ENCODE measurements at places on chromosomes 1 and 21.

DNA sequence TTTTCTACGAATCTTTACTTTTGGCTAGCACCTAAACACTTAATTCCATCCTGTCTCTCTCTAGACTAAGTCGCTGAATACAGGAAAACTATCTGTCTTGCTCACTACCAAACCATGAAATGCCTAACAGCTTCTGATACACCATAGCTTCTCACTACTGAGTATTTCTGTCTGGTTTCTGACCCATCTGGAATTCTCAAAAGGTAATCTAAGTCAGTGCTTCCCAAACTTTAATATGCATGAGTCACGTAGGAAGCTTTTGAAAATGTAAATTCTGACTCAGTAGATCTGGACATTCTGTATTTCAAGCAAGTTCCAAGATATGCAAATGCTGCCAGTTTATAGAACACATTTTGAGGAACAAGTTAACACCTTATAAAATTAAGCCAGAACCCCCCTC lies 9.2 kb upstream of the OVGP1 start:
- H3K27me3 ChIP-seq: no peaks in the 10 kb centered on the region
- no peaks in the 10 kb centered on the region for H3K4me1 ChIP-seq
- no peak for DNase-seq
- H3K36me3 ChIP-seq: peaks cover 20% of the 10 kb centered on the region
- H3K4me3 ChIP-seq: no peak overlapping the region
- H3K27ac ChIP-seq: no peak overlapping the region

GRCh38 chr1:204062106-204062505 lies 10.8 kb upstream of the SOX13 start:
- H3K4me1 ChIP-seq: no peaks in the 10 kb centered on the region
- no peak for DNase-seq
- H3K27me3 ChIP-seq: no peaks in the 10 kb centered on the region
- no peak overlapping the region for H3K4me3 ChIP-seq
- no peak overlapping the region for H3K27ac ChIP-seq

DNA sequence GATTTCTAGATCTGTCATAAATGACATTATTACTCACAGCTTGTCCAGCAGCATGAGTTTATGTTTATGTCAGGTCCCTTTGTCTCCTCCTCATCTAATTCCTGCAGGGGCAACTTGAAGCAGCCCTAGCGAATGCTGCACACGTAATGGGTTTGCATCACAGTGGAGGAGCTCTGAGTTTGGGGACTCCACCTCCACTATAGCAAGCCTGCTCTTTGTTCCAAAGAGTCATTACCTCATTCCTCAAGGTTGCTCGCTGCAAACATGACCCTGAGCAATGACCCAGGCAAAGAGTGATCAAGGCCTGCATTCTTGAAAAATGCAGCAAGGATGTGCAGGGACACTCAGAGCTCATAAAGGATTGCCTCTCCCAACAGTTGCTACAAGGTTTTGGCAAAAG lies 261.9 kb downstream of the HHIPL2 start:
- H3K36me3 ChIP-seq: no peaks in the 10 kb centered on the region
- H3K4me1 ChIP-seq: no peaks in the 10 kb centered on the region
- no peak overlapping the region for H3K4me3 ChIP-seq
- DNase-seq: no peak
- no peaks in the 10 kb centered on the region for H3K27me3 ChIP-seq

DNA sequence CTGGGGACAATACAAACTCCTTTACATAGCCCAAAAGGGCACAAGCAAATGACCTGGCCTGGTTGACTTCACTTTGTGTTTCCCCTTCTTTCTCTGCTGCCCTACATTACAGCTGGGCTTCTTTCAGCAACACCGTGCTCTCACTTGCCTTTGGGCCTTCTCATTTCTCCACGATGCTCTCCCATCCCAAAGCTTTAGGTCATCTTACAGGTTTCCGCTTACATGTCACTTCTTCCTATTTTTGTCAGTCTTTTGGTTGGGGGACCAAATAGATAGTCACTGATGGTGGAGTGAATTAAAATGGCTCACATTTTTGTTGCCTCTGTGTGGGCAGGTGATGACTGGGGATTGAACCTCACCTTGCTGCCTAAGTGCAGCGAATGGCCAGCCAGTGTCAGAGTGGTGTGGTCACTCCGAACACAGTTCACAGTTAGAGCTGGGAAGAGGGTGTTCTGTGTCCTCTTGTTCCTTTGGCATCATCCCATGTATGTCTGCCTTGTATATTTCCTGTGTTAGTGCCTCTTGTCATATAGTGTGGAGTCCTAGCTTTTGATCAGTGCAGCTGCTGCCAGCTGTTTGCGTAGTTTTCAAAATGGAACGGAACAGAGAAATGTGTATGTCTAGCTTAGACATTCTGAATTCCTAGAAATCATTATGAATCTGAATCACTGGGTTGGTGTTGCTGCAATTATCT lies 134.8 kb downstream of the NOS1AP start:
- no peak overlapping the region for H3K27ac ChIP-seq
- peaks cover 5% of the 10 kb centered on the region for H3K4me1 ChIP-seq
- H3K4me3 ChIP-seq: no peak overlapping the region
- H3K36me3 ChIP-seq: no peaks in the 10 kb centered on the region

GRCh38 chr1:154493276-154493675 lies 8.7 kb upstream of the TDRD10 start:
- no peak overlapping the region for H3K27ac ChIP-seq
- H3K27me3 ChIP-seq: no peaks in the 10 kb centered on the region
- H3K4me3 ChIP-seq: no peak overlapping the region

- DNase-seq: no peak
- no peak overlapping the region for H3K27ac ChIP-seq
- H3K4me3 ChIP-seq: no peak overlapping the region
- H3K4me1 ChIP-seq: no peaks in the 10 kb centered on the region
- H3K27me3 ChIP-seq: no peaks in the 10 kb centered on the region
Measured at GRCh38 chr21:46191686-46192575, 7.7 kb upstream of the SPATC1L start.

DNA sequence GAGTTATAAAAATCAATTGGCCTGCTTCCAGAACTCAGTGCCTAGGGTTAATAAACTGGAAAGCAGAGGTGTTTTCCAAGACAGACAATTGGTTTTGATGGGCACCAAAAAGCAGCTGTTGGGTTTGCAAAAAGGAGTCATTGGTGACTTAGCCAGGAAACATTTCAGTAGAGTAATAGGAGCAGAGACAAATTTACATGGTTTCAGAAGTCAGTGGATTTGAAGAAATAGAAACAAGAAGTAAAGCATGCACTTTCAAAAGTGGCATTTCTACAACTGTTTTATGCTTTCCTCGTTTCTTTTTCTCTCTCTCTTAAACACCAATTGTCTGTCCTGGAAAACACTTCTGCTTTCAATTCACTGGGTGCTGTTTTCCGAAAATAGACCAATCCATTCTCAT lies 87.8 kb downstream of the GLUL start:
- no peaks in the 10 kb centered on the region for H3K36me3 ChIP-seq
- H3K4me3 ChIP-seq: no peak overlapping the region
- no peaks in the 10 kb centered on the region for H3K4me1 ChIP-seq
- no peak for DNase-seq

GRCh38 chr1:158021721-158022120 lies 28.3 kb downstream of the KIRREL1 start:
- H3K27me3 ChIP-seq: no peaks in the 10 kb centered on the region
- H3K36me3 ChIP-seq: no peaks in the 10 kb centered on the region
- no peak for DNase-seq

- no peak for DNase-seq
- peaks cover 57% of the 10 kb centered on the region for H3K4me1 ChIP-seq
- H3K27me3 ChIP-seq: no peaks in the 10 kb centered on the region
- no peak overlapping the region for H3K4me3 ChIP-seq
- peaks cover 8% of the 10 kb centered on the region for H3K36me3 ChIP-seq
Measured at GRCh38 chr1:211355873-211356272, 29.2 kb downstream of the TRAF5 start.

GRCh38 chr21:33642896-33643657 lies 776 bp downstream of the ITSN1 start:
- peak overlapping the region; percentile 90 for H3K27ac ChIP-seq
- peak overlapping the region; percentile 75 for H3K4me3 ChIP-seq
- DNase-seq: no peak
- H3K36me3 ChIP-seq: no peaks in the 10 kb centered on the region

GRCh38 chr1:174136714-174137113 lies 22.6 kb upstream of the RABGAP1L start:
- H3K4me1 ChIP-seq: no peaks in the 10 kb centered on the region
- no peaks in the 10 kb centered on the region for H3K36me3 ChIP-seq
- no peak overlapping the region for H3K4me3 ChIP-seq
- H3K27me3 ChIP-seq: no peaks in the 10 kb centered on the region
- H3K27ac ChIP-seq: no peak overlapping the region

- DNase-seq: no peak
- no peak overlapping the region for H3K27ac ChIP-seq
- H3K4me1 ChIP-seq: no peaks in the 10 kb centered on the region
- H3K36me3 ChIP-seq: peaks cover 10% of the 10 kb centered on the region
- H3K4me3 ChIP-seq: no peak overlapping the region
Measured at GRCh38 chr1:235802573-235803346, 63.9 kb downstream of the LYST start.

- H3K4me1 ChIP-seq: peaks cover 29% of the 10 kb centered on the region
- H3K36me3 ChIP-seq: no peaks in the 10 kb centered on the region
- no peak for DNase-seq
- peak overlapping the region; percentile 97 for H3K4me3 ChIP-seq
- peak overlapping the region; percentile 100 for H3K27ac ChIP-seq
Measured at GRCh38 chr21:32413697-32414578, 1.4 kb downstream of the EVA1C start.

- no peak for DNase-seq
- peak overlapping the region; percentile 32 for H3K27ac ChIP-seq
- peaks cover 41% of the 10 kb centered on the region for H3K4me1 ChIP-seq
- no peak overlapping the region for H3K4me3 ChIP-seq
- H3K27me3 ChIP-seq: no peaks in the 10 kb centered on the region
- H3K36me3 ChIP-seq: no peaks in the 10 kb centered on the region
Measured at GRCh38 chr1:67755619-67756018, 70.6 kb downstream of the GADD45A start.

DNA sequence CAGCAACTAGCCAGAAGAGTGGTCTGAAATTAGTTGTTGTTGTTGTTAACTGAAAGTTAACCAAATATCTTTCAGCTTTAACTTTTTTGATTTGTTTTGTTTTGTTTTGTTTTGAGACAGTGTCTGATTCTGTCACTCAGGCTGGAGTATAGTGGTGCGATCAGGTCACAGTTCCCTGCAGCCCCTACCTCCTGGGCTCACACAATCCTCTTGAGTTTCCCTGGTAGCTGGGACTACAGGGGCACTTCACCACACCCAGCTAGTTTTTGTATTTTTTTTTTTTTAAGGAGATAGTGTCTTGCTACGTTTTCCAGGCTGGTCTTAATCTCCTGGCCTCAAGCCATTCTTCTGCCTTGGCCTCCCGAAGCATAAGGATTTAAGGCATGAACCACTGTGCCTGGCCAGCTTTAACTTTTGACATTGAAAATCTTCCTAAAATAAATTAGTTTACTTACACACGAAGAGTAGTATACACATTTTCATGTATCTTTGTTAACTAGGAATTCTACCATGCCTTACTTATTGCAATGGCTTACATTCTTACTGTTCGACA lies 45.0 kb downstream of the GNG12 start:
- H3K4me1 ChIP-seq: peaks cover 75% of the 10 kb centered on the region
- H3K36me3 ChIP-seq: no peaks in the 10 kb centered on the region
- DNase-seq: no peak
- peak overlapping the region; percentile 82 for H3K27ac ChIP-seq

DNA sequence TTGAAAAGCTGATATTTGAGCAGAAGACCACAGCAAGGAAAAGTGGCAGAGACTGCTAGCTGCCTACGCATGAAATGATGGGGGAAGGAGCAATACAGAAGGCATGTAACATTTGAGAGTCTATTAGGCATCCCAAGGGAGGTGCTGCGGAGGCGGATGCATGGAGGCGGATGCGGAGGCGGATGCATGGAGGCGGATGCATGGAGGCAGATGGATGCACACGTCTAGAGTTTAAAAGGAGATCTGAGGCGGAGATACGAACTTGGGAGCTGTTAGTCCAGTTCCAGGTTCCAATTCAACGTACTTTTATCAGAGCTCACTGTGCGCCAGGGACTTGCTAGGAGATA lies 744 bp upstream of the DDX20 start:
- no peaks in the 10 kb centered on the region for H3K27me3 ChIP-seq
- H3K4me3 ChIP-seq: peak overlapping the region; percentile 95
- peak overlapping the region; percentile 93 for H3K27ac ChIP-seq
- peaks cover 8% of the 10 kb centered on the region for H3K4me1 ChIP-seq
- H3K36me3 ChIP-seq: no peaks in the 10 kb centered on the region
- DNase-seq: no peak

DNA sequence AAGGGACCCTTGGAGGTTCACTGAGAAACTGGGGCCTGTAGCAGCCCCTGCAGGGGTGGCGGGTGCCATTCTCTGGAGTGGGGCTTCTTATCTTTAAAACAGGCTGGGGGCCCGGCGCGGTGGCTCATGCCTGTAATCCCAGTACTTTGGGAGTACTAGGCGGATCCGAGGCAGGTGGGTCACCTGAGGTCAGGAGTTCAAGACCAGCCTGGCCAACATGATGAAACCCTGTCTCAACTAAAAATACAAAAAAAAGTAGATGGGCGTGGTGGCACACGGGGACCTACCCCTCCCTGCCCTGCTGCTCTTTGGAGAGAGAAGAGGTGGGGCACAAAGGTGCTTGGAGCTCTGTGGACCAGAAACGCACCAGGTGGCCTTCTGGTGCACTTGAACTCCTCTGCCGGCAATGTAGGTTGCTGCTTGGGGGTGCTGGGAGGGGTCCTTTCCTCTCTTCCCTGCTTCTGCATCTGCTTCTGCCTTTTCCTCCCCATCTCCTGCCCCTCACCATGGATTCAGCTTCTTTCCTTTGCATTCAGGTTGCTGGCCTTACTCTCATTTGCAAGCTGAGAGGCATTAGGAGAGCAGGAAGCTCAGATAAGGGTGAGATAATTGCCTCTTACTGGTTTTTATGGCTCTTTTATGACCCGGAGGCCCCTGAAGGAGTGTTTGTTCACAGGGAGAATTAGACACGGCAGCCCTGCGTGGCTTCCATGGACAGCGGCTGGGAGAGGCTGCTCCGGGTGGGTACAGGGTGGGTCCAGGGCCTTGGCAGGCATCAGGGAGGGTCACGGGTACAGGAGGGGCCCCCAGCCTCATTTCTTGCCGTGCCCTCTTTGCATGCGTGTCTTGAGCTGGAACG lies 57.4 kb downstream of the ARHGEF10L start:
- peak overlapping the region; percentile 72 for H3K27ac ChIP-seq
- peaks cover 100% of the 10 kb centered on the region for H3K4me1 ChIP-seq
- H3K36me3 ChIP-seq: no peaks in the 10 kb centered on the region

GRCh38 chr1:97006044-97006661 lies 284.6 kb downstream of the PTBP2 start:
- H3K36me3 ChIP-seq: no peaks in the 10 kb centered on the region
- H3K4me1 ChIP-seq: no peaks in the 10 kb centered on the region
- H3K4me3 ChIP-seq: no peak overlapping the region

- no peak overlapping the region for H3K4me3 ChIP-seq
- DNase-seq: no peak
Measured at GRCh38 chr1:21294266-21294989, 4.2 kb upstream of the ECE1 start.
